ENCODE measurements at places on chromosomes 1 and 21.
A peak's percentile ranks its signal among the peaks of the same experiment; 100 is the strongest.

GRCh38 chr21:37863842-37864241 lies 52.4 kb downstream of the KCNJ6 start:
- no peak for DNase-seq

DNA sequence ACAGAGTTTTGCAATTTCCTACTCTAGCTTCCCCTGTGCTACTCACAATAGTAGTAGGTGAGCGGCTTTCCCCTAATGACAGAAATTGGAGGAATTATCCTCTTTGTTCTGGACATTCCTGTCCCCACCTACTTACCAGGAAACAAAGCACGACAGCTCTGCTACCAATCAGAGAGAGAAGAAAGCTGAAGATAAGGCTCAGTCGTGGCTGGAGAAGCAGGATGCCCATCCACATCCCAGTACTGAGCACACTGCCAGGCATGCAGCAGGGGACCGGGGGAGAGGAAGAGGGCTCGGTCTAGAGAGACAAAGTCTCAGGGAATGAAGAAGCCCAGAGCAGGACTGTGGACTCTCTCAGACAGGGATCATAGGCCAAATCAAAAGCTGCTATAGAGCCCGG lies 134.1 kb upstream of the KRTAP19-8 start:
- DNase-seq, result no peak

- DNase-seq, result peak; percentile 95
Measured at GRCh38 chr21:35925497-35925896, 134.8 kb downstream of the SETD4 start.

- DNase-seq, result no peak
Measured at GRCh38 chr1:201482755-201483154, 13.8 kb upstream of the PHLDA3 start.

DNA sequence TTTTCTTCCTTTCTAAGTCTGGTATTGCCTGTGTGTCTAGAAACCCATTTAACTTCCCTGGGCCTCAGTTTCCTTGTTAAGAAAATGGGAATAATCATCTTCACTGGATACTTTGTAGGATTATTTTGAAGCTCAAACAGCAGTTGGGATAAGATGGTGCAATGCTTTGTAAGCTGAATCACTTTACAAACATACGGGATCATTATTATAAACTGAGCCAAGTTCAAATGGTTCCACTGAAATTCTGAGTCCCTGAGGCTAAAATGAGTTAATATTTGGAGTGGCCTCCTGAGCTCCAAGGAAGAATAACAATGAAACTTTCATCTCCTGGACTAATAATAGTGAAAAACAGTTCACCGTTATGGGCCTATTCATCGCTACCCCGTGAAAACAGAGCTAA lies 388.0 kb downstream of the PLPP3 start:
- DNase-seq, result peak; percentile 76

- no peak for DNase-seq
Measured at GRCh38 chr1:40825435-40825788, 36.8 kb downstream of the CITED4 start.

DNA sequence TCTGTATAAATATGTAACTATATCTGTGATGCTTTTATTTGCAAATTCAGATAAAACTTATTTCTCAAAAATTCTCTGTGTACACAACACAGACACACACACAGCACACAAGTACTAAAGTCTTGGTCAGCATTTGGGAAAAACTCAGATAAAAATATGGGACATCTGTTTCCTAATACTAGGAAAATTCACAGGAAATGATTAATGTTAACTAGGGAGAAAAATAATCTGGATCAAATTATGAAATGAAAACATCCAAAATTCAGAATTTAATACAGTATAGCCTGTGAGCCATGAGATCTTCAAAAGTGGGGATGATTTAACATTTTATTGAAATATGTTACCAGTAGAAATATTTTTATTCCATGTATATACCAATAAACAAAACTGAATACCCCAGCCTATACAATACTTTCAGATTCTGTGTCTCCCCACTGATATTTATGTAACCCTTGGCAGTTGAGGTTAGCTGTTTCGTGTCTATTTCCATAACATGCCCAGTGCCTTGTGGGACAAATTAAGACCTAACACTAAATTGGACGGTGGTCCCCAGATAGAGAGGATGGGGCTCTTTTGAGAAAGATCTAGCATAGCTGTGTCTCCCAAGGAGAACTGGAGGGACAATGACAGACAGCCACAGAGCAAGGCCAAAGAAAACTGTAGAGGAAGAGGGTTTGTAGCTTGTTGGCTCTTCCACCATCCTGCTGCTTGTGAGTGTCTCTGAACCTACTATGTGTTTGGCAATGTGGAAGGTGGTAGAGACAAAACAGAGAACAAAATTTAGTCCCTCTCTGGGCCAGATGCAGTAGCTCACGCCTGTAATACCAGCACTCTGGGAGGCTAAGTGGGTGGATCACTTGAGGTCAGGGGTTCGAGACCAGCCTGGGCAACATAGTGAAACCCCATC lies 47.2 kb downstream of the GNG12 start:
- no peak for DNase-seq

- no peak for DNase-seq
Measured at GRCh38 chr1:214205053-214205452, 75.9 kb upstream of the SMYD2 start.

- DNase-seq, result no peak
Measured at GRCh38 chr1:200075522-200075921, 48.0 kb downstream of the NR5A2 start.

GRCh38 chr1:21334214-21335087 lies 44.2 kb upstream of the ECE1 start:
- DNase-seq, result peak; percentile 93

GRCh38 chr1:166888373-166889111 lies 12.5 kb upstream of the TADA1 start:
- DNase-seq, result no peak

GRCh38 chr1:3787745-3788605 lies 8.3 kb downstream of the LRRC47 start:
- DNase-seq, result no peak

GRCh38 chr1:55707196-55707595 lies 492.0 kb upstream of the USP24 start:
- no peak for DNase-seq

DNA sequence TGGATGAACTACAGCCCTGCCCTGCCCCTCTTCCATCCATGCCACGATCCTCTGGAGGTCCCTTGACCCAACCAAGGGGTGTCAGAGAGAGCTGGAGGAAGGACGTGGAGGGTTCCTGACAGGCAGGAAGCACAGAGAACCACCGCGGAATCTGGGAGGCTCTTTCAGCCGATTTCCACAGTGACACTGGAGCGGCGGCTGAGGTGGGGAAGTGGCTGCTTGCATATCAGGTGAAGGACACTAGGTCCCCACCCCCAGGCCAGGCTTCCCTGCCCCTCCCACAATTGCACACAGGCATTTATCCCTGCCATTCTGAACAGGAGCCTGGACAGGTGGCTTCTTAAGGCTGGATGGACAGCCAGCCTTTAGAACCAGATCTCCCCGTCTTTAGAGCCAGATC lies 17.5 kb downstream of the LRRC71 start:
- DNase-seq, result no peak

- peak; percentile 34 for DNase-seq
Measured at GRCh38 chr1:237386362-237387143, 344.6 kb downstream of the RYR2 start.

DNA sequence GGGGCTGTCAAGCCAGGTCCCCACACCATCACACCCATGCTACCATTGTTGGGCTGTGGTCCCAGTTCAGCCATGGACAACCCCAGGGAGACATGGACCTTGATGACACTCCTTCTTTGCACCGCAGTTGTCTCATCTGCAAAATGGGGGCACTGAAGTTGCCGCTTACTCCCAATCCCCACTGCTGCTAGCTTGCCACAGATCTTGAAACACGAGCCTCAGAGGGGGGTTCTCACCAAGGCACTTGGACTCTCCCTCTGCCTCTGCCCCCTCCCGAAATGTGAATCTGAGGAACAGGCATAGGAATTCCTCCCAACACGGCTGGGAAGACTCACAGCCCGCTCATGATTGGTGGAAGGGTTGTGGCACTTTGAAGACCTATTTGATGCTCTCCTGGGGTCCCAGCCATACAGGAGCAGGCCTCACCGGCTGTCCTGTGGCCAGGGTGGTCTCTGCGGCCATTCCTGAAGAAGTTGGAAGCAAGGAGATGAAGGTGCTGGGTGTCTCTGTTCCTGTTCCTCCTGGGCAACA lies 31.1 kb downstream of the RUNX3 start:
- DNase-seq, result no peak

- peak; percentile 93 for DNase-seq
Measured at GRCh38 chr1:75672528-75673393, 51.7 kb upstream of the ACADM start.

GRCh38 chr21:32249511-32250280 lies 29.2 kb downstream of the MIS18A start:
- DNase-seq, result no peak

DNA sequence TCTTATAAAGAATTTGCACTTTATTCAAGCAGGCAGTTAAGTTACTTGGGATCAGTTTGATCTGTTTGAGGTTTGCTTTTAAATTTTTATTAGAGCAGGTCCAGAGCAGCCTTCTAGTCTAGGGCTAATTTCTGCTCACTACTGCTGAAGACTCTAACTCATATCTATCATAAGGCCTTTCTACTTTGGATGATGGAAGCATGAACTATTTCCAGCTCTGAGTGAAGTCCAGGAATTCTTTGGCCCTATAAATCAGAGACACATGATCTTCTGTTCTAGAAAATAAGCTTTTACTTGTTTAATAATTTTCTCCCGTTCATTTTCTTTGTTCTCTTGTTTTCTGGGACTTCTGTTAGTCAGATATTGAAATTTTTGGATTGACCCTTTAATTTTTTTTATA lies 14.7 kb downstream of the NIBAN1 start:
- DNase-seq, result no peak

GRCh38 chr1:234628089-234628488 lies 18.1 kb upstream of the IRF2BP2 start:
- DNase-seq, result no peak

DNA sequence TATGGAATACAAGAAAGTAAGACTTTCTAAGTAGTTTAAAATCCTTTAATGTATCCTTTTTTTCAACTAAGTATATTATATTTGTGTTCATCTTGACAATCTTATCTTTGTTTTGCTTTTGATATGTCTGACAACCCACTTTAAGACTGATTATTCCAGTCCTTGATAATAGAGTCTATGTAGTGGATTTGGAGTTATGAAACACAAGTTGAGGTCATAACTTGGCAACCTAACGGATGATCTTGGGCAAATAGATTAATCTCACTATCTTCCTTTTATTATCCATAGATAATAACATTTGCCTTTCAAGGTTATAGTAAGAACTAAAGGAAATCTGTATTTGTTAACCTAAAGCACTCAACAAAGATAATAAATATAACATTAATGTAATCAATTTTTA lies 4.8 kb upstream of the GBP2 start:
- no peak for DNase-seq

GRCh38 chr21:34707876-34708325 lies 39.1 kb downstream of the CLIC6 start:
- no peak for DNase-seq

DNA sequence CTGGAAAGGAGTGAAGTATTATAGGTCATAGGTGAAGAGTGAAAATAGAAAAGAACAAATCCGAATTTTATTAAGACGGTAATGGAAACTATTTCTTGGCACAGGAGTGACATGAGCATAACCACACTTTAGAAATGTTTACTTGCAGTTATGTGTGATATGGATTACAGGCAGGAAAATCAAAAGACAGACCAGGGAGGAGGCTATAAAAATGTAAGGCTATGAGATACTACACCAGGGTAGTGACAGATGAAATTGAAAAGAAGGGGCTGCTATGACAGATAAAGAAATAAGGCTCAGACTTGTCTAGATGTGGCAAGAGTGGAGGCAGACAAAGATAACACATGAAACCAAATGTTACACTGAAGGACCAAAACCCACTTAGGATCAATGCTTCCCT lies 31.7 kb downstream of the GPATCH2 start:
- no peak for DNase-seq

DNA sequence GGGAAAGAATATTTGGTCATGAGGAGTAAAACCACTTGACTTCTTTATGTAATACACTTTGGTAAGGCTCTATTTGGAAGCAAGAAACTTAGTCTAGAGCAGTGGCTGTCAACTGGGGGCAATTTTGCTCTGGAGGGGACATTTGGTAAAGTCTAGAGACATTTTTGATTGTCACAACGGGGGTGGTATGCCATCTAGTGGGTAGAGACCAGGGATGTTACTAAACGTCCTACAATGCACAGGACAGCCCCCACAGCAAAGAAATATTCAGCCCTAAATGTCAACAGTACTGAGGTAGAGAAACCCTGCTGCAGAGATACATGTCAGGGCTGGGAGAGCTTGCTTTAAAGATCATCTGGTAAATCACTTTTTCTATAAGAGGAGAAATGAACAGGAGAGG lies 13.5 kb downstream of the FUCA1 start:
- no peak for DNase-seq

DNA sequence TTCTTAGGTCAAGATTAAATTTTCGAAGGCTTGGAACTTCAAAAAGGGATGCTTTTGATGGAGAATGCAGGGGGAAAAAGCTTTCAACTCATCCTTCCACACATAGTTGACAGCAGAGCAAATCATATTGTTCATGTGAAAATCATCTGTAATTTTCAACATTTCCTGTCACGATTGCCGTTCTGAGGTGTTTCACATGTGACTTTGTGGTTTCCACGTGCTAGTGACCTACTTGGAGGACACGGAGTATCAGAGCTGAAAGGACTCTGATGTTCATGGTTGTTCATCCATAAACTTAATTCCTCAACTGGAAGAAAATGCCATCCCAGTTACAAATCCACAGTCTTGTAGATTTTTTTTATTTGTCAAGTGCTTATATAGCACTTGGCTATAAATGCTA lies 79.1 kb downstream of the ZP4 start:
- DNase-seq, result no peak

GRCh38 chr1:214862421-214862820 lies 220.1 kb upstream of the KCNK2 start:
- DNase-seq, result peak; percentile 49

DNA sequence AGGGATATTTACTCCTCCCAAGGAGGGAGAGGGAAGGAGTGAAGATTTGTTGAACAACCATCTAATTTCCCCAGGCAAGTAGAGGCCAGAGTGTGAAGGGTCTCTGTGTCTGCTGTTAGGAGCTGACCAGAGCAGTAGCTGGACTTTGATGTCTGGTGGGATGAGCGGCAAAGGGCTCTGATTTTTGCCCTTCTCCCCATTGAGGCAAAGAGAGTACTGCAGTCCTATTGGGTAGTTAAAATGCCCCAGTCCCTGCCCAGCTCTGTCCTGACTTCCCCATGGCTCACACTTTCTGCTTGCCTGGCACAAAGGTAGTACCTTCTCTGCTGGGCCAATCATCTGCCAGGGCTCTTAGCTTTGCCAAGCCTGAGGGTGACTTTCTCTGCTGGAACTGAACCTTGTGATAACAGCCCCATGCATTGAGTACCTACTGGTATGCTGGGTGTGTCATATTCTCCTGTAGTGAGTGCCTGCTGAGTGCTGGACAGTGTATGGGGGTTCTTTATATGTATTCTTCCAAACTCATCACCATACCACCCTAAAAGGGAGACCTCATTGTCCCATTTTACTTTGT lies 64.0 kb upstream of the SELENON start:
- peak; percentile 53 for DNase-seq

GRCh38 chr21:29436650-29437049 lies 137.9 kb downstream of the BACH1 start:
- DNase-seq, result no peak

- DNase-seq, result no peak
Measured at GRCh38 chr1:115624859-115625258, 16.9 kb upstream of the VANGL1 start.

Measured in renal cortical epithelial cell (primary cell).